ENCODE measurements at places on chromosomes 6 and 20. TPM values are rescaled to one million over a fixed set of nuclear protein-coding genes. Genes with fewer than 3 reads are reported as not detected.

Gene TMEM170B
- total RNA-seq, result 1.3 TPM

- DNase-seq, result no peak
Measured at GRCh38 chr20:6007529-6008103, 46.2 kb downstream of the LRRN4 start.

GRCh38 chr6:157503018-157503747 is 122.2 kb downstream of the ZDHHC14 start:
- DNase-seq, result no peak

GRCh38 chr20:33400812-33401183 is 521 bp downstream of the CDK5RAP1 start:
- no peak for DNase-seq

DNA sequence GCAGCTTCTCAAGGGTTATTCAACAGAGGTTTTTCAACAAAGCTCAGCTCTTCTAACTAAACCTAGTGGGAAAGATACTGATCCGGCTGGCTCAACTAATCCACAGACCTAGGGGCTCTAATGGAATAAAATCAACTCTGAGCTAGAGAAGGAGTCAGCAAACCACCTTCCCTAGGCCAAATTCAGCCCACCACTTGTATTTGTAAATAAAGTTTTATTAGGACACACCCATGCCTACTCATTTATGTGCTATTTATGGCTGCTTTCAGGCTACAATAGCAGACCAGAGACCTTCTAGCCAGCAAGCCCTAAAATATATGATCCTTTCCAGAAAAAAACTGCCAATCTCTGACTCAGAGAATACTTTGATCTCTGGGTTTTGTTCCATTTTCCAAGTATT is 6.0 kb upstream of the RAB22A start:
- DNase-seq, result no peak

DNA sequence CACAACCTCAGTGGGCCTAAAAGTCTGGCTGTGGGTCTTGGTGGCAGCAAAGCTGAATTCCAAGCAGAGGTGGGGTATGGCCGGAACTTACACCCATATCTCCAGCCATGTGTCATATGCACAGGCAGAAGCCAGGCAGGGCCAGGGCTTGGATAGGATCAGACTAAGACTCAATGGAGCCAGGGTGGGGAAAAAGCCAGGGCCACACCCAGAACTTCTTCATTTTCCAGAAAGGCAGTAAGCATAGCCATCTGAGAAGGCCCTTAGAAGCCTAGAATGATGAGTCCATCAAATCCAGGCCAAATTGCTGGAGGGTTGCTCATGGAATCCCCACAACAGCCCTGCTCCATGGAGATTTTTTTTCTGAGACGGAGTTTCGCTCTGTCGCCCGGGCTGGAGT is 116.2 kb upstream of the SRSF6 start:
- no peak for DNase-seq

Gene C6orf120
- 16.3 TPM for total RNA-seq

- no peak for DNase-seq
Measured at GRCh38 chr6:46605091-46605797, 47.4 kb downstream of the CYP39A1 start.

Gene MAN1A1
- total RNA-seq, result 19.6 TPM

DNA sequence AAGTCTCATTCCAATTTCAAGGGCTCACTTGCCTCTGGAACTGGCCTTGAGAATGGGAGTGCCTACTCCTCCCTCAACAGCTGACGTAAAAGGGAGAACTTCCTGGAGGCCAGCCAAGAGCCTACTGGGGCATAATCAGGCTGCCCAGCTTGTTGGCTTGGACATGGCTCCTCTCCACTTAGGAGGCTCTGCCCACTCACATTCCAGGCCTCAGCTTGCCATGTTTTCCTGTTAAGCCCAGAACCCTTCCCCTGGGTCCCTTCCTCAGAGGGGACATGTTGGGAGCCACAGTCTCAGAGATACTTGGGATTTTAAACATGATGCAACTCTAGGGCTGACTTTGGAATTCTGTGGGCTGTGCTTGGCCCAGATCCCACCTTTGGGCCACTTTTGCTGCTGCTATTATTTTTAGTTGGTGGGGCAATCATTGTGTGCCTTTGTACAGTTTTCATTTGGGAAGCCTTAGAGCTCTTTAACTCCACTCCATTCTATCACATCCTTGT is 31.5 kb upstream of the ADTRP start:
- DNase-seq, result no peak

GRCh38 chr6:82333781-82334180 is 29.8 kb upstream of the TPBG start:
- DNase-seq, result no peak

Gene SMLR1
- total RNA-seq, result not detected

Gene HDDC2
- 22.1 TPM for total RNA-seq

- DNase-seq, result no peak
Measured at GRCh38 chr20:54199283-54199682, 8.6 kb upstream of the PFDN4 start.

- no peak for DNase-seq
Measured at GRCh38 chr20:9244811-9245210, 175.9 kb downstream of the PLCB4 start.

DNA sequence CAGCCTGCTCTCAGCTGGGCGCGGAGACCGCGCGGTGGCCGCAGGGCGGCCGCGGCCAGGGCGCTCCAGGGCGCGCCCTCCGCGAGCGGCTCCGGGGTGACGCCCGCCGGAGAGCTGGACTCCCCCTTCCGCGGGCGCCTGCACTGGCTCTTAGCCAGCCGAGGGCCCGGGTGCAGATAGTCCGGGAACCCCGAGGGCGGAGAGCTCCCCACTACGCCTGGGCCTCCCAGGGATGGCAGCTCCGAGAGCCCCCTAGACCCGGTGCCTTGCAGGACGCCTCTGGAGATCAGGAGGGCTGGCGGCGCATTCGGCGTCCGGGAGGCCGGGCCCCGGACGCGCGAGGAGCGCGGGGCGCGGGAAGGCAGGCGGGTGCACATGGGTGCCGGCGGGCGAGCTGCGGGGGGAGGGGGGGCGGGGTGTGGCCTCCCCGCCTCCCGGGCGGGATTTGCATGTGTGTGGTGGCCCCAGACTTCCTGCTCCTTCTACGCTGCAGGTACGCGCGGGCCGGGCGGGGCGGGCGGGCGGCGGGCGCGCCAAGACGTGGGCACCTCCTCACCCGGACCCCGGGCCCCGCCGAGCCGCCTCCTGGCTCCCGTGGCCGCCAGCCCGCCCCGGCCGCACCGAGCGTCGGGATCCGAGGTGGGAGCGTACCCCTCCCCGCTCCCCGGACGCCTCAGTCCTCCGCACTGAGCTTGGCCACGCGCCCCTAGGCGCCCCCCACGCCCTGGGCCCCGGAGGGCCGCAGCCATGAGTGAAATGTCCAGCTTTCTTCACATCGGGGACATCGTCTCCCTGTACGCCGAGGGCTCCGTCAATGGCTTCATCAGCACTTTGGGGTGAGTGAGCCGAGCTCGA is at the start of gene ITPR3:
TSS of gene ITPR3 (plus strand) at position 467 of the 855 bp plus-strand sequence. CDS start at position 748, 281 bp downstream.
- DNase-seq, result peak; percentile 75

DNA sequence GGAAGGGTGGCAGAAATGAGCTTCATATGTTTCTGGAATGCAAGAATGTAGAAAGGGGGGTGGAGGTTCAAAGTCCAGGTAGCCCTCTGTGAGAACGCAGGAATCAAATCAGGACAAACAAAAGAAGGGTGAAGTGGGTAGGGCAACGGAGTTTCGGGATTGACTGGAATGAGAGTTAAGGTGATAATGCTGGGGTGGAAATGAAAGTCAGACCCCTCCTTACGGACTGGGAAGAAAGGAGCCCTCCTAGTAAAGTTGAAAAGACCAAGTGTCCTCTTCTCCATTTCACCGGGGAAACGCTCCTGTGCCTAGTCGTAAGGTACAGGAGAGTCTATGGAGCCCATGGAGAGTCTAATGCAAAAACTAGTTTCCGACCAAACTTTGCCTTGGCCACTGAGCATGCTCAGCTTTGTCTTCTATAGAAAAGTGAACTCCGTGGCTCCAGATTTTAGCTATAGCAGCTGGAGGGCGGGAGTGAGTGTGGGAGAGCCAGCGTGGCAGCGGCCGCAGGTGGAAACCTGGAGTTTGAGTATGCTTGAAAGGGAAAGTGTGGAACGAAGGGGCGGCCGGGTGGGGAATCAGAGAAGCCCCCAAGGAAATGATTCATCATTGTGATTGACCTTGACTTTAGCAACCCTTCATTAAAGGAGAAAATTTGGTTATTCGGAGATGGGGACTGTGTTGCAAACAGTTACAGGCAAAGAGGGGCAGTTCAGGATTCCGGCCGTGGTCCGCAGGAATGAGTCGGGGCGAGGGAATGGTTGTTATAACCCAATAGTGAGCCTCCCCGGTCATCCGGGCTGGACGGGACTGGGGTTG is 1.3 kb upstream of the LRRC1 start:
- no peak for DNase-seq

GRCh38 chr6:96649926-96650325 is 87.0 kb downstream of the FHL5 start:
- no peak for DNase-seq

Gene GSTA2
- total RNA-seq, result not detected

DNA sequence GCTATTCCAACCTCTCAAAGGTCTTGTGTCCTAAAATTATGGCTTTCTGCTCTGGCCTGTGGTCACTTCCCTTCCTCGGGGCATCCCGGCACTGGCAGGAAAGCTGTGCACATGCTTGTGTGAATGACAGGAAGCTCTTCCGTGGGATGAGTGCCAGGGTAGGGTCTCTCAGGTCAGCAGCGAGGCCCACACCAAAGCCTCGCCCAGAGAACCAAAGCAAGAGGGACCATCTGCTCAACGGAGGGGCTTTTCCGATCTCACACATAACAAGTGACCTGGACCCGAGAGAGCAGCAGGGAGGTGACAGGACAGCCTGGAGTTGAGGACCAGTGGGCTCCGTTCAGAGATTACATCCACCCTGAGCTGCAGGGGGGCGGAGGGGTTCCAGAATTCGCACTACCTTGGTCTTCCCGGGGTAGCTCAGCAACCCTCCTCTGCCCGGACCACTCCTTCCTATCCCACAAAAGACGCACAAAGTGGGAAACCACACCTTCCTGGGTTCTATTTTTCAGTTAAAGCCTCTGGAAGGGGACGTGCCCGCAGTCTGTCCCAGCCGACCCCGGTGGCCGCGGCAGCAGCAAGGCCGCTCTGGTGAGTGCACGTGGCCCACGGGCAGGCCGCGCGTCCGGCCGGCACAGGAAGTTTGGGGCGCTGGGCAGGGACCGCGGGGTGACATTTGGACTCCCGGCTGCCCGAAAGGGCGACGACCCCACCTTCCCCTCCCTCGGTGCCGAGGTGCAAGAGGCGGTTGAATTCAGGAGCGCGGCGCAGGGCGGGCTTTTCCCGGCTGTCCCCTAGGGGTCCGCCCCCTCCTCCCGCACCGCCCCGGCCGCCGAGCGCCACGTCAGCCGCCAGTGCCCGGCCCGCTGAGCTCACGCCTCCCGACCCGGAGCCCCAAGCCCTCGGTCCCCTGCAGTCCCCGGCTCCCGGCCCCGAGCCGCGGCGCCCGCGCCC is 988 bp downstream of the TXNDC5 start:
- DNase-seq, result peak; percentile 20

DNA sequence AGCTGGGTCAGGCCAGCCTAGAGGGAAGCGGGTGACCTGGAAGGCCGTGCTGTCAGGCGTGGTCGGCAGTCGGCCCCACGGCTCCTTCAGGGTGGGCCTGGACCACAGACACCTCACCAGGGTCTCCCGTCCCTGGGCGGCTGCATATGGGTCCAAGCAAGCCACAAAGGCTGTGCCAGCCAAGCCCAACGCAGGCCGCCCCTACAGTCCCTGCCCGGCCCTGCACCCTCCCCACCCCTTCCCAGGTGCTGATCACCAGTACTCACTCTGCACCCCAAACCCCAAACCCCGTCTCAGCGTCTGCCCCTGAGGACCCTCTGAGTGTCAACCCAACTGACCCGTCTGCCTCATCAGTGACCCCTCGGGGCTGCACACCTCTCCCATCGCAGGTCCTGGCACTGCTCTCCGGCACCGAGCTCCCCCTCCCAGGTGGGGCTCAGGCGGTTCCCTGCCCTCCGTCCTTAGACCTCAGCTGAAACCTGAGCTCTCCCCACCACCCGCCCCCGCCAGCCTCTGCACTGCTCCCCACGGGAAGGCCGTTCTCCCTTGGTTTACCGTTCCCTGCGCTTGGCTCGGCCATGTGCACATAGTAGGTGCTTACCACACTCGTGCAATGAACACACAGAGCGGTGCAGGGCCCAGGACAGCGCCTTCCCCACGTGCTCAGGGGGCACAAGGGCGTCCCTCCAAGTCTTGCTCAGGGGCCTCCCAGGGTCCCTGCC is 1.5 kb upstream of the PPDPF start:
- DNase-seq, result no peak

DNA sequence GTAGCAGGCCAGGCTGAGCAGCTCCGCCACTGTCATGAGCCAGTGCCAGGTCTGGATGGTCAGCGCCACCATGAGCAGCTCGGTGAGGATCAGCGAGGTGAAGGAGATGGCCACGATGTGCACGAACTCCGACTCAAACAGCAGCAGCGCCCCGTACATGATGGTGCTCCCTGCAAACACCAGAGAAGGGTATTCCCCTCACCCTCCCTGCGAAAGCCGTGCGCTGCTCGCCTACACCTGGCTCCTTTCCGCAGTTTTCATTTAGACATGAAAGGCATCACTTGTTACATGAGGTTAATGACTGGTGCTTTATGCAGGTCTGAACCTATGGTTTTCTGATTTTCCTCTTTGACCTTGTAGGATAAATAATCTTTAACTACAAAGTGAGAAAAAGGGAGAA is 62.3 kb upstream of the NFATC2 start:
- DNase-seq, result no peak

Gene C6orf132
- total RNA-seq, result not detected

- DNase-seq, result no peak
Measured at GRCh38 chr6:1518855-1519254, 90.9 kb upstream of the FOXC1 start.

Gene KCNK15
- total RNA-seq, result not detected

Gene VGLL2
- not detected for total RNA-seq

DNA sequence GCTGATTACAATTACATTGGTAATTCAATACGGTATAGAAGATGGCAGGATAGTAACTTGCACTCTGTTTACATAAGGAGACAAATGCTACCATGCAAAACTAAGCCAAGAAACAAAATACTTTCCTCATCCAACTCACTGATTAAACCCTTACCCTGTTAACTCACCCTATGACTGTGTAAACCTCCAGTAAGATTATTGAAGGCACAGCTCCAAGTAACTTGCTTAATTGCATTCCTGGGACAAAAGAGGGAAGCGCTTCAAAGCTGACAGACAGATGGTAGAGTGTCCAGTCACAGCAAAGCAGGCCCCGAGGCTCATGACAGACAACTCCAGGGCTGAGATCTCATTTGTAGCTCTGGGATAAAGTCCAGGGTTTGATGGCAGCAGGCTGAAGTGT is 6.9 kb upstream of the KIF16B start:
- DNase-seq, result no peak

Gene BPIFB2
- total RNA-seq, result not detected

DNA sequence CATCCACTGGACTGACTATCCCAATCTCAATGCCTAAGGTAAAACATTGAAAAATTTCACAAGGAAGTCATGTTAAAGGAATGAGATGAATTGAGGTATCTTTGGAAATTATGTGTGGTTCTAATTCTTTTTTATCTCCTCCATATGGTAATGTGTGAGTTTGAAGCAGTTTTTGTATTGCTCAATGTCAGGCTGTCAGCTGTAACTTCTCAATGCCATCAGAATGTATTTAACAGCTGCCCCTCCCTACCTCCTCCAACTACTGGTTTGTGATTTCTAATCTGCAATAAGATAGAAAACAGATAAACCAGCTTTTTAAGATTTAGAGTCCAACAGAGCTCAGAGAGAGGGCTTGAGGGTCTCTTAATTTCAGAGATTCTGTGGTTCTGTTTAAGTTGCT is 1005.8 kb upstream of the ADGRB3 start:
- no peak for DNase-seq

All from T-helper 17 cell (primary cell).